ENCODE measurements at places on chromosomes 13 and 19.

- no peak for DNase-seq
These were observed 22.3 kb downstream of the CRYL1 start for GRCh38 chr13:20503088-20504083.

- DNase-seq = no peak
These were observed 6.5 kb upstream of the ZNF444 start for GRCh38 chr19:56134654-56134921.

DNA sequence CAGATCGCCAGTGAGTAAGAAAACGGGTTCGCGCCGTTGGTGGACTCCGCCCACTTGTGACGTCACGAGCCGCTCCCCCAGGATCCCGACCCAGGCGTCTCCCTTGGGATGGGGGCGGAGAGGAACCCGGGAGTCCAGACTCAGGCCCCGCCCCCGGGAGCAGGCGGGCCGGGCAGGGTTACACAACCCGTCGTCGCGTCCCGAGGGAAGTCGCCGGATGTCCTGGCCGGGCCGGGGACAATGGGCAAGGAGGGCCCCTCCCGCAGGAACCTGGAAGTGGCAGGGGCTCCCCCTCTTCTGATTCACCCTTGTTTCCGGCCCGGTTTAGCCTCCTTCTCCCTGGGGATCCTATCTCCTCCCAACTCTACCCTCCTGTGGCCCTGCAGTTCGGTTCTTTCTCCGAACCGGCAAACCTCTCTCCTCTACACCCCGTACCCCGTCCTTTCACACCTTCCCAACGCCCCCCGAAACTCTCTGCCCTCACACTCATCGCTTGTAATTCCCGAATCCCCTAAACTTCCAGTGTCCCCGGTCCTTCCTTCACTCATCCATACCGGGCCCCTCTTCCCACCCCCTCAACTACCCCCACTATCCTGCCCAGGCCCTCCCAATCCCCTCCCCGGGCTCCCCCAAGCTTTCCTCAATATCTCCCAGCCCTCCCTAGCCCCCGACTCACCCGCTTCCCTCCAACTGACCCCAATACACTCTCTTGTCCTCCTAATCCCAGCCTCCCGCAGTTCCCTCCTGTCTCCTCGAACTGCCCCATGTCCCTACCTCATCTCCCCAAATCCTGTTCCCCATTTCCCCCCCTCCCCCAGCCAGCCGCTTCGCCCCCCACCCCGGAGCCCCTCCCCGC lies 20.0 kb upstream of the ERCC1 start:
- DNase-seq = peak; percentile 88

DNA sequence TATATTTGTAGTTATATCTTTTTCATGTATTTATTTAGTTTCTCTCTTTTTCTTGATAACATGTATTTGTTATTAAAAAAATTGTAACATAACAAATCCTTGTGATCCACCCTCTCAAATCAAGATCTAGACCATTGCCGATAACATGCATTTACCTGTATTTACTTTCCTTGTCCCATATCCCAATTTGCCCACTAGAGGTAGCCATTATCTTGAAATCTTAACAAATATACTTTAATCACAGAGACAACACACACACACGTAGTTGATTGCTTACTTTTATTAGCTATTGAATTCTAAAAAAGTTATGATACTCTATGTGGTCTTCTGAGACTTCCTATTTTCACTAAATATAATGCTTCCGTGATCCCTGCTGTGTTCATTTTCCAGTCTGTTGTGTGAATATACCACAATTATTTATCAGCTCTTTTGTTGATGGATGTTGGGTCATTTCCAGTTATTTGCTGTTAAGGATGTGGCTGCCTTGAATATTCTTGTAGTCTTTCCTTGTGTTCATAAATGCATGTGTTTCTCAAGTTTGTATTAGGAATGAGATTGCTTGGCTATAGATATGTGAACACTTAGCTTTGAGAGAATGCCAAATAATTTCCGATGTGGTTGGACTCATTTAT lies 31.3 kb upstream of the ZMYM2 start:
- DNase-seq = peak; percentile 3

DNA sequence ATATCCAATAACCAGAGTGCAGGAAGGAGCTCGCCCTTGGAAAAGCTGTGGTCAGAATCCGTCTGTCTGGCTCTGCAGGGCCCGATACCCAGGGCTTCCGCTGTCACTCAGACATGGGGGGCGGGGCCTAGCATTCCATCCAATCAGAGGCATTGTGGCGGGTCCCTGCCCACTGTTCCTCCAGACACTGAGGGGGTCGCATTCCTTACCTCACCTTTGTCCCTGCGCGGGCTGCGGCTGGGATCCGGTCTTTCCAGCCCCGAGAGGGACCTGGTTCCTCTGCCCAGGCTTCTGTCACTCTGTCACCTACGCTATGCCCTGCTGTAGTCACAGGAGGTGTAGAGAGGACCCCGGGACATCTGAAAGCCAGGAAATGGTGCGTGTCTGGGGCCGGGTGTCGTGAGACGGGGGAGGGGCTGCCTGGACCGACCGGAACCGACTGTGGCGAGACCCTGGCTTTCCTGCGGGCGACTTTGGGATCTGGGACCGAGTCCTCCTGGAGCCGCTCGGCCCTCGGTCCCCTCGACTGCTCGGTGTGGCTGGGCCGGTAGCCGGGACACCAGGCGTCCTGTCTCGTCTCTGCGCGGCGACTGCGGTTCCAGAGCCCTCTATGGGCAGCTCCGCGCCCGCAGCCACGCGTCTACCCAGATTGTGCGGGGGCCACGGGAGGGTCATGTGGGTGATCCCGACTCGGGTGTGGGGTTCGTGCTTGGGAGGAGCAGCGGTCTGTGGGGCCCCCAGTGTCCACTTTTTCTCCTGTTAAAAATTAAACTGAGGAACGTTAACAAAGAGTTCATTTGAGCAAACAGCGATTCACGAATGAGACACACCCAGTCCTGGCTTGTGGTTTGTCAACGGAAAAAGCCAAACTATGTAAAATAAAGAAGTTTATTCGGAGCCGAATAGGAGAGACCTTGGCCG lies at the start of gene ZNF69:
TSS of gene ZNF69 (plus strand) at position 172 of the 921 bp plus-strand sequence. CDS start at position 314, 142 bp downstream.
- DNase-seq = peak; percentile 44

DNA sequence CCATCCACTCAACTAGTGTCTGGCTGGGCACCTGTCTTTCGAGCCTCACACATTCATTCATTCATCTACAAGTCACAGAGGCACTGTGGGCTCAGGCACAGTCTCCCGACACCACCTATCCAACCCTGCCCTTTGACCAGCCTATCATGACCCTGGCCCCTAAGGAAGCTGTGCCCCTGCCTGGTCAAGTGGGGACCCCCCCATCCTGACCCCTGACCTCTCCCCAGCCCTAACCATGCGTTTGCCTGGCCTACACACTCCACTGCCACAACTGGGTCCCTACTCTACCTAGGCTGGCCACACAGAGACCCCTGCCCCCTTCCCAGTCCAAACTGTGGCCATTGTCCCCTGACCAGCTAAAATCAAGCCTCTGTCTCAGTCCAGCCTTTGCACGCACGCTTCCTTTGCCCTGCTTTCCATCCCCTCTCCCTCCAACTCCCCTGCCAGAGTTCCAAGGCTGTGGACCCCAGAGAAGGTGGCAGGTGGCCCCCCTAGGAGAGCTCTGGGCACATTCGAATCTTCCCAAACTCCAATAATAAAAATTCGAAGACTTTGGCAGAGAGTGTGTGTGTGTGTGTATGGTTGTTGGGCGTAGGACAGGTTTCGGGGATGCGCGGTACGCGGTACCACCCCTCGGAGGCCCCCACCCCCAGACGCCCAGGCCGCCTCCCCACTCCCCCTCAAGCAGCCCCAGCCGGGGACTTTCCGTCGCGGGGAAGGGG lies 404 bp upstream of the IL27RA start:
- DNase-seq = no peak

DNA sequence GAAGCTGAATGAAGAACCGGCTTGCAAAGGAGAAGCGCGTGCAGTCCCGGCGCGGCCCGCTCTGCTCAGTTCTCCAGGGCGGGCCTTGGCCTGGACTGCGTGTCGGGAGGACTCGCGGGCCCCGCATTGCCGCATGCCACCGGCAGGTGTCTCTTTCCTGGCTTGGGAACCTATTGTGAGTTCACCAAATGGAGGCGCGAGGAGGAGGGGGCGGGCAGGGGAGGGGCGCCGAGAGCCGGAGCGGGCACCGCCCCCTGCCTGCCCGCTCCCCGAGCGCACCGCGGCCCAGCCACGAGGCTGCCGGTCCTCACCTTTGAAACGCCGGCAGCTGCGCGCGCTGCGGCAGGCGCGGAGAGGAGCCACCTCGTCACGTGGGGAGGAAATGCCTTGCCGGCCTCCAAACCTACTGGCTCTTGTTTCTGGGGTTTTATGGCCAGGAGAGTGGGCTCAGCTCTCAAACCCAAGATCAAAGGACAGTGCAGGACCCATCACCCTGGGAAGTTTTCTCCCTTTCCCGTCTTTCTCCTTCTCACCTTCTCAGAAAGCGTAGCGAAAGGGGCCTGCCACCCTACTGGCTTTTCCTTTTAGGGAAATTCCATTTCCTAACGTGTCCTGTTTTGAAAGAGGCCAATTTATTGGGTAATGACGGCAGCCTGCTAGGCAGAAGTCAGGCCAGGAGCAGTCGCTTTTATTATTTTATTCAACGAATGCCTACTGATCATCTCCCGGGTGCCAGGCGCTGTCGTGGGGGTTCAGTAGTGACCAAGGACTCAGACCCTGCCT lies 13.8 kb upstream of the UBE2L5 start:
- DNase-seq = peak; percentile 81

GRCh38 chr19:31641591-31641990 lies 292.4 kb upstream of the TSHZ3 start:
- DNase-seq = no peak

DNA sequence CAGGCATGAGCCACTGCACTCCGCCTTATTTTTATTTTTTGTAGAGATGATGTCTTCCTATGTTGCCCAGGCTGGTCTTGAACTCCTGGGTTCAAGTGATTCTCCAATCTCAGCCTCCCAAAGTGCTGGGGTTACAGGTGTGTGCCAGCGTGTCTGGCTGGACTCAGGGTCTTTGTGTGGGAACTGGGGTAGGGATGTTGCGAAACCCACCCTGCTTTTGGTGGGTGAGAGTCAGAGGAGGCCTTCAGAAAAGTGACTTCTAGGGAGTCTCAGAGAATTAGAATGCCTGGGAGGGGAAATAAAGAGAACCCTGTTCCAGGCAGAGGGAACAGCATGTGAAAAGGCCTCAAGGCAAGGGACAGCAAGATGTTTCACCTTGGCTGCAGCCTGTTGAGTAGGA lies 13.2 kb downstream of the TLE5 start:
- no peak for DNase-seq

GRCh38 chr19:33385956-33386355 lies 12.4 kb downstream of the CEBPG start:
- no peak for DNase-seq
